MG63 (cell line): ENCODE measurements at places on chromosomes 3 and 15.

- DNase-seq = no peak
Measured at GRCh38 chr15:99738021-99738847, 5.0 kb upstream of the LYSMD4 start.

- no peak for DNase-seq
Measured at GRCh38 chr3:141044695-141045641, 6.2 kb upstream of the SPSB4 start.

DNA sequence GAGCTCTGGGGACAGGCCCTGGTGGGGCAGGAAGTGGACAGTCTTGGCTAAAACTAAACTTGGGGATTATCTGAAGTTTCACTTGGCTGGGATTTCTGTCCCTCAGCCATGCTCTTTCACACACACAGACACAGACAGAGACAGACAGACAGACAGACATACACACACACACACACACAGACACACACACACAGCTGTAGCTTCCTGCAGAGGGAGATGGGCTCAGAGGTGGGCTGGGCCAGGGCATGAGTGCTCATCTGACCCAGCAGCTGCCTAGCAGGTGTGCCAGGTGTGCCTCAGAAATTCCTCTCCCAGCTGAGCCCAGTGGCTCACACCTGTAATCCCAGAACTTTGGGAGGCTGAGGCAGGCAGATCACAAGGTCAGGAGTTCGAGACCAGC is 3.3 kb downstream of the RHOV start:
- peak; percentile 47 for DNase-seq

DNA sequence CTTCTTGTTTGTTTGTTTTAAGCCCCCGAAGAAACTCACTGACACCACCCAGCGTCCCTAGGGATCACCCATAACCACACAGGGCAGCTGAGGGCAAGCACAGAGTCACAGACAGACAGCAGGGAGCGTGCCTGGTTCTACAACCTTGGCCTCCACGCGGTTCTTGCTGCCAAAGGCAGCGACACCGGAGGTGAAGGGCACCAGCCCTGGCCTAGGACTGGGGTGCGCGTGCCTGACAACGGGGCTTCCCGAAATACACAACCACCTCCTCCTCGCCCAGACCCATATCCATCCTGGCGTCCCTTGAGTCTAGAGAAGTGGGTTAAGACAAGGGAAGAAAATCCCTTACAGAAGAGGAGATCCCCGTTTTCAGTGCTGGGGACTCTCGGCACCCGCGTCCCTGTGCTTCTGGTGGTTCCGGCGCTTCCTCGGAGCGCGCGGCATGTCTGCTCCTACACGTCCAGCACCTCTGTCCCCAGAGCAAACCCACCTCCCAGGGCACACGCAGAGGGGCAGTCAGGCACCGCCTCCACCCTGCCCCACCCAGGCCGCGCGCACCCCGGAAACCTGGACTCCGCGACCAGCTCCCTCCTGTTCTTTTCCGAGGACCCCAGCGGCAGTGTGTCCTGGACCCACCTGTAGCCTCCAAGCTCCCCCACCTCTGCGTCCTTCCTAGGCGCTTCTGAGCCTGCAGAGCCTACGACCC is 911 bp downstream of the RFTN1 start:
- peak; percentile 51 for DNase-seq

DNA sequence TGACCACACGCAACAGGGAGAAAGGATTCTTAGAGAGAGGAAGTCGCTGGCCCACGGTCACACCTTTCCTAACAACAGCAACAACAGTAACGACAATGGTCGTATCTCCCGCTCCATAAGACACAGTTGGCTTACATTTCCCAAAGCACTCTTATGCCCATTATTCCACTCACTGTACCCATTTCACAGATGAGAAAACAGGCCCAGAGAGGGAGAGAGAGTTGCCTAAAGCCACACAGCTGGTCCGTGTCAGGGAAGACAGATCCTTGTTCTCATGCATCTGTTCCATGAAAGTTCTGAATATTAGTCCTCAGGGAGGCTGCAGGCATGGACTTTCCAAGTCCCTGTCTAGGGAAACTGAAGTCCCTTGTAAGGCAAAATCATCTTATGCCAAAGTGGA is 42.0 kb upstream of the ATP2B2 start:
- DNase-seq = no peak

GRCh38 chr3:195802795-195803194 is 8.9 kb downstream of the MUC4 start:
- DNase-seq = no peak

GRCh38 chr15:64681424-64682024 is 93.9 kb downstream of the RBPMS2 start:
- peak; percentile 24 for DNase-seq

GRCh38 chr3:141738891-141739363 is 829 bp downstream of the RNF7 start:
- DNase-seq = no peak

GRCh38 chr3:10463533-10464434 is 41.6 kb downstream of the ATP2B2 start:
- DNase-seq = no peak

GRCh38 chr3:72001758-72002157 is 216.8 kb upstream of the PROK2 start:
- no peak for DNase-seq

DNA sequence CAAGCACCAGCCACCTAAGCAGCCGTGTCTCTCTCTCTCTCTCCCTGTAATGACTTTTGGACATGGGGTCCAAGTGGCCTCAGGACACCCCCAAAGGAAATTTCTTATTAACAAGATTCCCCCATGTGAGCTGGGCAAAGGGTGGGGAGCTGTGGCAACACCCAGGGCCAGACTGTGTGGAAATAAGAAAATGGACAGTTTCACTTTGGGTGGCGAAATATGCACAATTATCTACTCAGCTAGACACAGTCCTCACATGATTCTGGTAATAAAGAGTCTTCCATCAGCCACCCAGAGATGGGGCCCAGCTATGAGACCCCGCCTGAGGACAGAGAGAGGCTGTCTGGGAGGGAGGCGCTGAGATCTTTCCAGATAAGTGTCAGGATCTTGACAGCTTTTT is 96.8 kb upstream of the TPM1 start:
- no peak for DNase-seq

- DNase-seq = no peak
Measured at GRCh38 chr15:20671675-20672074, 130.1 kb upstream of the GOLGA6L6 start.

- DNase-seq = no peak
Measured at GRCh38 chr3:45762647-45763302, 33.6 kb downstream of the SLC6A20 start.

DNA sequence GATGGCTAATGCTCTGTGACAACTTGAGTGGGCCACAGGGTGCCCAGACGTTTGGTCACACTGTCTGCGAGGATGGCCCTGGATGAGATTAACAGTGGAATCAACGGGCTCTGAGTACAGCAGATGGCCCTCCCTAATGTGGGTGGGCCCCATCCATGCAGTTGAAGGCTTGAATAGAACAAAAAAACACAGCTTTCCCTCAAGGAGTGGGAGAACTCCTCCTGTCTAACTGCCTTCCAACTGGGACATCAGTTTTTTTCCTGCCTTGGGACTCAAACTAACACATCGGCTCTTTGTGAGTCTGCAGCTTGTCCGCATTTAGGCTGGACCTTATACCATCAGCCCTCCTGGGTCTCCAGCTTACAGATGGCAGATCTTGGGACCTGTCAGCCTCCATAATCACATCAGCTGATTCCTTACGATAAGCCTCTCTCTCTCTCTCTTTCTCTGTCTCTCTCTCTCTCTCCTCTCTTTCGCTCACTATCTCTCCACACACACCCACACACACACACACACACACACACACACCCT is 20.8 kb downstream of the FAM174B start:
- DNase-seq = no peak

GRCh38 chr3:62359531-62359930 is 13.8 kb downstream of the FEZF2 start:
- no peak for DNase-seq

- DNase-seq = no peak
Measured at GRCh38 chr15:86353213-86353612, 273.5 kb downstream of the AGBL1 start.

DNA sequence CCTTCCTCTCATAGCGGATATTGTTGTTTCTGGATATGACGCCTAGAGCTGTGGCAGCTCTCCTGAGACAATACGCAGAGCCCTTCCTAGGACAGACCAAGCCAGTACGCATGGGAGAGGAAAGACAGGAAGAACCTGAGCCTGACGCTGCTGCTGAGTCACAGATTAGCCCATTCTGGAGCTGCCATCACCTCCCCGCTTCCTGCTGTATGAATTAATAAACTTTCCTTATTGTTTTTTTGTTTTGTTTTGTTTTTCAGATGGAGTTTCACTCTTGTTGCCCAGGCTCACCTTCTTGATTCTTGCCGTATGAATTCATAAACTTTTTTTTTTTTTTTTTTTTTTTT is 67.0 kb downstream of the PPCDC start:
- DNase-seq = no peak

- DNase-seq = no peak
Measured at GRCh38 chr15:38672814-38673670, 108.4 kb upstream of the RASGRP1 start.

DNA sequence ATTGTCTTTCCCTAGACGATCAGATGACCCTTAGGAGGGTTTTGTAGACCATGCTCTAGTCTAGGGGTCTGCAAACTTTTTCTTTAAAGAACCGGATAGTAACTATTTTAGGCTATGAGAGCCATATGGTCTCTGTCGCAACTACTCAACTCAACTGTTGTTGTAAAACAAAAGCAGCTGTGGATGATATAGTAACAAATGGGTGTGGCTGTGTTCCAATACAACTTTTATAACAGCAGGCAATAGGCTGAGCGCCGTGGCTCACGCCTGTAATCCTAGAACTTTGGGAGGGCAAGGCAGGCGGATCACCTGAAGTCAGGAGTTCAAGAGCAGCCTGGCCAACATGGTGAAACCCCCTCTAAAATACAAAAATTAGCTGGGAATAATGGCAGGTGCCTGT is 6.1 kb upstream of the CMTM6 start:
- DNase-seq = no peak

DNA sequence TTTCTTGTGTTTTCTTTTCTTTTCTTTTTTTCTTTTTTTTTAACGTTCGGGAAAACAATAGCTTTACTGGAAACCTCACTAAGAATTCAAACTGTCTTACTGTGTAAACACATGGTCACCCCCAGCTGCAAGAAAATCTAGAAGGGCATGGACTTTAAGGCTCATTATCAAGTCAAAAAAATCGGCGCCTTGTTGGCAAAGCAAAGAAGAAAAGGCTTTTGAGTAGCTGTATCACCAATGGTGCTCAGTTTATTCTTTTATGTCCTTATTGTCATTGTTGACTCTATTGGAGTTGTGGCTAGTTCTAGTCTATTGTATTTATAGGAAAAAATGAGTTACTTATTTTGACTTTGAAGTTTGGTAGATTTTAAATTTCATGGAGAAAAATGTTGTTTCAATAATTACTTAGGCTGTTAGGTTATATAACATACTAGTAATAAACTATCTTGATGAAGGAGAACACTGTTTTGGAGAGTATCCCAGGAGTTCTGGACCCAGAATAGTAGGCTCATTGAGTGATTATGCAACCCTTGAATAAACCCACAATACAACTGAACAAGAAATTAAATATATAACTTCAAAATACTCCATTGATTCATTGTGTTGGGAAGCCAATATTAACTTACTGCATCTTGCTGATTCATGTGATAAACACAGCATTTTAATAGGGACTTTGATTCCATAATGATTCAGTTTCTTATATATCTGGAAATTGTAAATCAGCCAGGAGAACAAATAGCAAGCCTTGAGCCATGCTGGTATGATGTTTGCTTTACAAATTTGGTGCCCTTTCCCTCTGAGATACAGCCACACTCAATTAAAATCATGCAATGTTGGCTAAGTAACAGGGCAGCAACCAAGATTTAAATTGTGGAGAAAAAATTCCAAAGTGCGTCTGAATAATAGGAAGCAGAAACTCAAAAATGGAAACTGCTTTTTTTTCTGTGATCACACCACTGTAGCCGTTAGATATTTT is 27.8 kb upstream of the GOLIM4 start:
- DNase-seq = no peak

GRCh38 chr3:40939030-40939740 is 260.1 kb upstream of the CTNNB1 start:
- DNase-seq = no peak

- DNase-seq = no peak
Measured at GRCh38 chr3:157471064-157471463, 32.2 kb downstream of the VEPH1 start.

DNA sequence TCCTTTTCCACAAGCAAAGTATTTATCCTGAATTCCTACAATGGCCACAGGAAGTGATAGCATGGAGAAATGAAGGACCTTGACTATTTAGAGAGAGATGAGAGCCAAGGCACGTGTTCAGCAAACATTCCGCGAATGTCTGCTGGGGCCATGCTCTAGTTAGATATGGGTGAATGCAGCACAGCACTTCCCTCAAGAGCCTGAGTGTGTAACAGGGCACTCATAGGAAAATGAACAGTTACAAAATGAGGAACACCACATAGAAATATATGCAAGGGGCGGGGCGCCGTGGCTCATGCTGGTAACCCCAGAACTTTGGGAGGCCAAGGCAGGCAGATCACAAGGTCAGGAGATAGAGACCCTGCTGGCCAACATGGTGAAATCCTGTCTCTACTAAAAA is 406.9 kb downstream of the NR2F2 start:
- no peak for DNase-seq

DNA sequence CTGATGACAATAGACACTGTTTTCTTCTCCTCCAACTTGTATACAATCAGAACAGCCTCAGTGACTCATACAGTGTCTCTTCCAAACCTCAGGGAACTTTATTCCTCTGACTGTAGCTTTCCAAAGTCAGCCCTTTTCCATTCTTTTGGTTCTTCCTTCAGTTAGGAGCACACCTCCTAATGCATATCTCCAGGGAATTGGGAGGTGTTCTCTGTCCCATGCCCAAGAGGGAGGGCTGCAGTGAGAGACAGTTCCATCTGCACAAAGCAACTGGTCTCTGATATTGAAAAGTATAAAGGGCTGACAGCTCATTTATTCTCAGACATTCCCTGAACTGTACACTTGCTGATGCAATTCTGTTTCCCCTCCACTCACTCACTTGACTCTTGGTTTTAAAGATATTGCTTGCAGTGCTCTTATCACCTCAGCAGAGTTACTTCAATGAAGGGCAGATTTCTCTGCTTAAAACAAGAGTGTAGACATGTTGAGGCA is 337.8 kb upstream of the TBC1D5 start:
- DNase-seq = no peak

- DNase-seq = no peak
Measured at GRCh38 chr15:90141646-90142045, 39.4 kb upstream of the IDH2 start.

- no peak for DNase-seq
Measured at GRCh38 chr3:147472846-147473245, 63.7 kb downstream of the ZIC1 start.

DNA sequence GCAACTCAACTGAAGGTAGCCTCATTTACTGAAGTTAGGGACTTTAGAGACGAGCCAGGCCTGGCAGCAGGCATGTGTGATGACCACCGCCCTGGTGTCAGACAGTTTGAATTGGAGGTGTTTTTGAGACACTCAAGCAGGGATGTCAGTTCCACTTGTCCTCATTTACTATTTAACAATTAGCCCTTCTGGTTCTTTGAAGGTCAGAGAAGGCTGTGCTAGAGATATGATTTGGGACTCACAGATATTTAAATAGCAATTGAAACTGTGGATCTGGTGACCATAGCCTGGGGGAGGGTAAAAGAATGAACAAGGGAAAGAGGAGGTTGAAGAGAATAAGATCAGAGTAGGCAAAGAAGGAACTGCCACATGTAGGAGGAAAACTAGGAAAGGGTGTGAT is 74.6 kb downstream of the REC114 start:
- no peak for DNase-seq
